ENCODE measurements at places on chromosomes 5 and 9.

DNA sequence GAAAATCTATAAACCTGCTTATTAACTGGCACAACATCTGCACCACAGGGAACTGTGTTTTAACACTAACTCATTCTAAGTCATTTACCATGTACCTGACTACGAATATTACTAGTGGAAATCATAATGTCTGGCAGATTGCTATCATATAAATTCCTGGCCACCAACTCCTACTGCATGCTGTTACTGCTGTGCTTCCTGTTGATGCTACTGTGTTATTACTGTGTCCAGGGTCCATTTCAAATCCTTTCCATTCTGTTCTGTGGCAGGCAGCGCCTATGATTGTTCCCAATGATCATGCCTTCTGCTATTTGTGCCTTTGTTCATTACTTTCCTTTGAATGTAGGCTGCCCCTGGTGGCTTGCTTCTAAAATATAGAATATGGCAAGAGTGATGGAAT lies 4.7 kb upstream of the ZNF131 start:
- no peak for DNase-seq

DNA sequence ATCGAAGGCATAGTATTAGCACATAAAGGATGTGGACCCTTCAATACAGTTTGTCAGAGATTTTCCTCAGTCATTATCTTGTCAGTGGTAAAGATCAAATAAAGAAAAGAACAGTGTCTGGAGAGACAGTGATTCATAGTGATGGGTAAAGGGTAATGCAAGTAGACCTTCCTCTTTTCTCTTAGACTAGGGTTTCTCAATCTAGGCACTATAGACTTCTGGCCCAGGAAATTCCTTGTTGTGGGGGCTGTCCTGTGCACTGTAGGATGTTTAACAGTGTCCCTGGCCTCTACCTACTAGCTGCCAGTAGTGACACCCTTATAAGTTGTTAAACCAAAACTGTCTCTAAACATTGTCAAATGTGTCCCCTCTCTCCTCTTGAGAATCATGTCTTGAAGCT lies 6.9 kb downstream of the CAMK4 start:
- no peak for DNase-seq

- no peak for DNase-seq
Measured at GRCh38 chr5:140054086-140054689, 11.1 kb upstream of the NRG2 start.

- no peak for DNase-seq
Measured at GRCh38 chr5:77936365-77936693, 160.2 kb upstream of the TBCA start.

DNA sequence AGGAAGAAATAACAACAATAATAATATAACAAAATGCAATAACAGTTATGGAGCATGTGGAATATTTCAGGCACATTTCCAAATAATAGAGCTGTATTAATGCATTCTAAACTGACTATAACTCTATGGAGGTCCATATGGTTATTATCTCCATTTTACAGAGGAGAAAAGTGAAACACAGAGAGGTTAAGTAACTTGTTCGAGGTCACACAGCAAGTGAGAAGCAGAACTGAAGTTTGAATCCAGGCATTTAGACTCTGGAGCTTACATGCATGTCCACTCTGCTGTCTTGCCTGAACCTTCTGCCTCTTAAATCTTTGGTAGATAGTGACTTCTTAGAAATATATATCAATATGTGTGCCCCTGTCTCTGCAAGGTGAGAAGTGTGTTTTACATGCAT lies 350.8 kb downstream of the GADD45G start:
- DNase-seq, result no peak

GRCh38 chr9:108832179-108832500 lies 23.6 kb downstream of the ACTL7B start:
- no peak for DNase-seq

DNA sequence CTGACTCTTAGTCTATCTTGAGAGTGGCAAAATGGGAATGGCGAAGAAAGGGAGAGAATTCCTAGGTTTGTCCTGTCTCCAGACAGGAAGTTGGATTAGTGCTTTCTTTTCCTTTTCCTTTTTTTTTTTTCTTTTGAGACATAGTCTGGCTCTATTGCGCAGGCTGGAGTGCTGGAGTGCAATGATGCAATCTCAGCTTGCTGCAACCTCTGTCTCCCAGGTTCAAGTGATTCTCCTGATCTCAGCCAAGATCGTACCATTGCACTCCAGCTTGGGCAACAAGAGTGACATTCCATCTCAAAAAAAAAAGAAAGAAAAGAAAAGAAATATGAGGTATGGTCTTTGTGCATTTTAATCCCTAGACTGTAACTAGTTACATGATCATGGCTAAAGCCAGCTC lies 12.6 kb upstream of the KIF27 start:
- DNase-seq, result no peak

- no peak for DNase-seq
Measured at GRCh38 chr5:82786748-82787147, 290.4 kb downstream of the TMEM167A start.

GRCh38 chr9:35490155-35490909 lies 421 bp downstream of the RUSC2 start:
- no peak for DNase-seq

- DNase-seq, result no peak
Measured at GRCh38 chr9:78097541-78097940, 65.9 kb upstream of the GNAQ start.

DNA sequence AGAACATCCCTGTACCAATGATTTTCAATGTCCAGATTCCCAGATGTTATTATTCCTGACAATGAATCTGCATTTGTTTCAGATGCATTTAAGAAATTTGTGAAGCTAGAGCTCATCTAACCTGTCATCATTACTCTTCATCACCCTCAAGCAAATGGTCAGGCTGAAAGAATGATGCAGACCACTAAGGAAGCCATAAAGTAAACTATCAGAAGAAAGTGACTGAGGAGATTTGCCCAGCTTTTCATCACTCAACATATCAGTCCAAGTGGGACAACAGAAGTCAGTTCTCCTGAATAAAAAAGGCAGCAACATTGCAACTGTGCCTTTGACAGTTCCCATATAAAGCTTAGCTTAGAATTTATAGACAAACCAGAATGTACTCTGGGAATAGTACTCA lies 419.9 kb downstream of the PDE4D start:
- no peak for DNase-seq

GRCh38 chr5:131994533-131995226 lies 16.8 kb downstream of the ACSL6 start:
- DNase-seq, result no peak

GRCh38 chr5:166581826-166582225 lies 1709.6 kb upstream of the WWC1 start:
- DNase-seq, result no peak

GRCh38 chr9:127835991-127836516 lies 18.4 kb downstream of the ENG start:
- no peak for DNase-seq

DNA sequence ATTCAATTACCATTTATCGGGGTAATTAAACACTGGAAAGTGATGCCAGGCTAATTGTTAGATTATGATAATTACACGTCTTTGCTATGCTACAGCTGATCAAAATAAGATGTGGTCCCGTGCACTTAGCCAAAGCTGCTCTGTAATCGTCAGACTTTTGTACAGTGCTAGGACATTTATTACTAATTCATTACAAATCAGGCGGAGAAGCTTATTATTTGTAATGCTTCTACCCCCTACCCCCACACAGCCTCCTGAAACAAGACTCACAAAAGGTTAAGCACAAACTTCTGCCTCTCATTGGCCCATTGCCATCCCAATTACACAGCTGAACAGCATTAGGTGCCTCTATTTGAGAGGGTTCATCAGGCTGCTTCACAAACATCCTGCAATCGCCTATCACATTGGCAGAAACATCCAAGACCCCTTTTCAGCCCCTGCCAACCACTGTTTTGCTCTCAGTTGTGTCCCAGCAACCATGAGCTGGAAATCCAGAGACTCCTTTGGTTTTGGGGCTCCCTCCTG lies 232.7 kb downstream of the EFNA5 start:
- DNase-seq, result no peak

DNA sequence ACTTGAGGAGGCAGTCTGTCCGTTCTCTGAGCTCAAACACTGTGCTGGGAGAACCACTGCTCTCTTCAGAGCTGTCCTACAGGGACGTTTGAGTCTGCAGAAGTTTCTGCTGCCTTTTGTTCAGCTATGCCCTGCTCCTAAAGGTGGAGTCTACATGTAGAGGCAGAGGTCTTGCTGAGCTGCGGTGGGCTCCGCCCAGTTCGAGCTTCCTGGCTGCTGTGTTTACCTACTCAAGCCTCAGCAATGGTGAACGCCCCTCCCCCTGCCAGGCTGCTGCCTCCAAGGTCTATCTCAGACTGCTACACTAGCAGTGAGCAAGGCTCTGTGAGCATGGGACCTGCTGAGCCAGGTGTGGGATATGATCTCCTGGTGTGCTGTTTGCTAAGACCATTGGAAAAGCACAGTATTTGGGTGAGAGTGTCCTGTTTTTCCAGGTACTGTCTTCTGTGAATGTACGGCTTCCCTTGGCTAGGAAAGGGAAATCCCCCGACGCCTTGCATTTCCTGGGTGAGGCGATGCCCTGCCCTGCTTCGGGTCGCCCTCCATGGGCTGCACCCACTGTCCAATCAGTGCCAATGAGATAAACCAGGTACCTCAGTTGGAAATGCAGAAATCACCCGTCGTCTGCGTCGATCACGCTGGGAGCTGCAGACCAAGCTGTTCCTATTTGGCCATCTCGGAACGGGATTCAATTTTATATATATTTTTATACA lies 58.5 kb downstream of the CNTRL start:
- DNase-seq, result peak; percentile 22

GRCh38 chr9:109101202-109101595 lies 18.5 kb downstream of the TMEM245 start:
- no peak for DNase-seq

DNA sequence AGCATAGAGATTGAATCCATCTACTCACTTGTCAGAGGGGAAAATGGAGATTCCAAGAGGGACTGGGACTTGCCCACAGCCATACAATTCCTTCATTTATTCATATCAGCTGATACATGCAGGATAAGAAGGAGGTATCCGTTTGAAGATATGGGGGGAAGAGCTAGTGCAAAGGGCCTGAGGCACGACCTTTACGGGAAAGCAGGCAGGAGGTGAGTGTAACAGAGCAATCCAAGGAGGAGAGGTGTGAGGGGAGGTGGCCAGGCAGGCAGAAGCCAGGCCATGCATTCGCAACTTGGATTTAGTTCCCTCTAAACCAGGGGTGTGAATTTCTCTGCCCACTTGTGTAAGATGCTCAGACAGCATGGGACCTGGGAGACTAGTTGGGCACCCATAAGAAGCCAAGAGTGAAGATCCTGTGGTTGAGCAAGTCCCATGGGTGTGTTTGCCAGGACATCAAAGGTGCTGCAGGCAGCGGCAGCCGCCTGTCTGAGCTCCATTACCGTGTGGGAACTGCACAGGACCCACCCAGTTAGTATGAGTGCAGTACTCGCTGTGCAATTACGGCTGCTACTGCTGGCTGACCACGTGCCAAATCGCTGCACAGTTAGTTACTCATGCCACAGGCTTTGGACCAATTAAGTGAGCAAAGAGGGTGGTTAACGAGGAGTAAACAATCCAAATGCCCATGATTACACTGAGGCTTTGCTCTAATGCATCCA lies 31.4 kb upstream of the FAT2 start:
- DNase-seq, result no peak

GRCh38 chr5:73996151-73996755 lies 370.3 kb downstream of the ARHGEF28 start:
- no peak for DNase-seq

DNA sequence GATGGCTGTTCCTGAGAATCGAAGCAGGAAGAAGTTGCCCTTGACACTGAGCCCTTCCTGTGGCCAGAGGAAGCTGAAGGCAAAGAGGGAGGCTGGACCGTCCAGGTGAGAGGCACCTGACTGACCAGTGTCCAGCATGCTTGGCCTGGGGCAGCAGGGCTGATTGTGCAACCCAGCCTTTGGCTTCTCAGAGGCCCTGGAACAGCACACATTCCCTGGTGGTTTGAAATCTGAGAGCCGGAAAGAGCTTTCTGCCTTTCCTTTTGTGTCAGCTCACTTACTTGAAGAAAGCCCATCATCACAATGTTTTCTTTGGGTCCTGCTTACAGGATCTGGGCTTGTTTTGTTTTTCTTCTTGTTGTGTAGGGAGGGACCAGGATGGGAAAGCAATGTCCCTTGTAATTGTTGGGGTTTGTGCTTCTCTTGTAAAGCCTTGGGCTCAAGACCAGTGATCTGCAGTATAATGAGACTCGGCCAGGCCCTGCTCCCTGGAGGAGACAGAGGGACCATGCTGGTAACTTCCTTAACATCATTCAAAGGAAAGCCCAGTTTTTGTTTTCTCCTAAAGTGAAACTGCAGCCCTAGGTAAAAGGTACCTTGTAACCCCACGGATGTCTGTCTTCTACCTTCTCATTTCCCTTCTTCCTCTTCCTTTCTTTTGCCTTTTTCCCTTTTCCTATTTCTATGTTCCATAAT lies 213.7 kb downstream of the NXNL2 start:
- DNase-seq, result no peak

DNA sequence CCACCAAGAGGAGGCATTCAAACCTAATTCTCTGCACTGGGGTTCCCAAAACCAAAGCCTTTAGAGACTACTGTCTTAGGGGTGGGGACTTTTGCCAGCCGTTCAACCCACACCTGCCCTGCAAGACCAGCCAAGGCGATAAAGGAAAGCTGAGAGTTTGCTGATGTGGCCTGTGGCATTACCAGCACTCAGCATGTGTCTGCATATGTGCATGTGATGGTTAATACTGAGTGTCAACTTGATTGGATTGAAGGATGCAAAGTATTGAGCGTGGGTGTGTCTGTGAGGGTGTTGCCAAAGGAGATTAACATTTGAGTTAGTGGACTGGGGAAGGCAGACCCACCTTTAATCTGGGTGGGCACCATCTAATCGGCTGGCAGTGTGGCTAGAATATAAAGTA lies 474.2 kb downstream of the MED10 start:
- DNase-seq, result no peak

GRCh38 chr5:141326088-141326854 lies 4.0 kb upstream of the PCDHGA1 start:
- DNase-seq, result peak; percentile 43

DNA sequence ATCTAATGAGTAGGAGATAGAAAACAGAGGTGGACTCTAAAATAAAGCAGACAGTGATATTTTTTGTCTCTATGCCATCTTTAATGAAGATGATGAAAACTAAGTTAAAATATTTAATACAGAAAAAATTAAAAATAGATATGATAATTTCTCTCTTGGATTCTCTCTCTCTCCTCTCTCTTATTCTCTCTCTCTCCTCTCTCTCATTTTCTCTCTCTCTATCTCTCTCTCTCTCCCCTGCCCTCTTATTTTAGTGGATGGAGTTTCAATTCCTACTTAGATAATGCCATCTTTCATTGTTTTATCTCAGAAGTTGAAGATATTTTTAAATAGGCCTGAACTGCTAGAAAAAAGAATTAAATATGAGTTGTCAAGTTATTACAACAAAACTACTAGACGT lies 38.2 kb downstream of the ESM1 start:
- no peak for DNase-seq

GRCh38 chr9:137982200-137982599 lies 104.6 kb downstream of the CACNA1B start:
- DNase-seq, result no peak

DNA sequence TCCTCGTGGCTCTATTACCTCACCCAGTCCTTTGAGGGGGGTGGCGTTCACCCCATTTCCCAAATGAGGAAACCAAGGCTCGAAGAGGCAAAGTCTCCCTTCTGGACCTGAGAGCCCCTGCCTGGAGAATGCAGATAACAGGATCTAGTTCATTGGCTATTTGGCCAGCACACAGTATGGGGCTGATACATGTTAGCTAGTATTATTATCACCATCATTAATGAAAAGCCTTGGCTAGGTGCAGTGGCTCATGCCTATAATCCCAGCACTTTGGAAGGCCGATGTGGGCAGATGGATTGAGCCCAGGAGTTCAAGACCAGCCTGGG lies 4.3 kb downstream of the SH3GLB2 start:
- DNase-seq, result no peak

- DNase-seq, result no peak
Measured at GRCh38 chr9:124629600-124629999, 122.4 kb upstream of the NR5A1 start.

Measured in stimulated activated CD8-positive, alpha-beta memory T cell treated with anti-CD3 and anti-CD28 coated beads, Interleukin-15, amount 100 ng/mL, for 4 hours (primary cell).